ENCODE measurements at places on chromosomes 1 and 21.

DNA sequence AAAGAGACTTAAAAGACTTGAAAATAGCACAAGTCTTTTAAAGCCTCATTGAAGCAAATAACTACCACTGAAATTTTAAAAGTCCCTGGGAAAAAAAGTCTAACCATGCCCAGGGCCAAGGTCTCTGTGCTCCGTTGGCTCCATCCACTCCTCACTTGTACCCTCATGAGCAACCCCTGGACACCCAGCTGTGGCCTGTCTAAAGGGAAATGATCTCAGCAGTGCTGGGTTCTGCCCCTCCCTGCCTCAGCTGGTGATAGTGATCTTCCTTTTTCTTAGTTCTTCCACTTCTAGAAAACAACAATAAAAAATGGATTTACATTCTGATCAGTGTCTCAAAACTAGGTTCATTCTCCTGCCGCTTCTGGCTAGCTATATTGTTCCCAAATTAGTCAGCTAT lies 423.5 kb upstream of the ADAMTS5 start:
- no peak for DNase-seq

DNA sequence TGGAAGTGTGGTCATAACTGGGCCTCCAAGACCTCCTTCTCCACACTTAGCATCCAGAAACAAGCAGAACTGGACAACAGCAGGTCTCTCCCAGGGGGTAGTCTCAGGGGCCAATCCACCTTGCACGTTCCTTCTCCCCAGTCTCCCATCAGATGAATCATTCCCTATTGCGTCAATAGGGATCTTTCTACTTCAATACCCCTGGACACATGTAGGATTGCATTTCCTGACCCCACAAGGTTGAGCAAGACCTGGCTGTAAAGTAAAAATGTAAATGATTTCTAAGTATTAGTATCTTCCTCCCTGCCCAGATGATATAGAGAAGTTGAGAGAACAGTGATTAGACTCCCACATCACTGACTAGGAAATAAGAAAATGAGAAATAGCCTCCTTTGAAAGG lies 224.5 kb upstream of the CSF3R start:
- no peak for DNase-seq

DNA sequence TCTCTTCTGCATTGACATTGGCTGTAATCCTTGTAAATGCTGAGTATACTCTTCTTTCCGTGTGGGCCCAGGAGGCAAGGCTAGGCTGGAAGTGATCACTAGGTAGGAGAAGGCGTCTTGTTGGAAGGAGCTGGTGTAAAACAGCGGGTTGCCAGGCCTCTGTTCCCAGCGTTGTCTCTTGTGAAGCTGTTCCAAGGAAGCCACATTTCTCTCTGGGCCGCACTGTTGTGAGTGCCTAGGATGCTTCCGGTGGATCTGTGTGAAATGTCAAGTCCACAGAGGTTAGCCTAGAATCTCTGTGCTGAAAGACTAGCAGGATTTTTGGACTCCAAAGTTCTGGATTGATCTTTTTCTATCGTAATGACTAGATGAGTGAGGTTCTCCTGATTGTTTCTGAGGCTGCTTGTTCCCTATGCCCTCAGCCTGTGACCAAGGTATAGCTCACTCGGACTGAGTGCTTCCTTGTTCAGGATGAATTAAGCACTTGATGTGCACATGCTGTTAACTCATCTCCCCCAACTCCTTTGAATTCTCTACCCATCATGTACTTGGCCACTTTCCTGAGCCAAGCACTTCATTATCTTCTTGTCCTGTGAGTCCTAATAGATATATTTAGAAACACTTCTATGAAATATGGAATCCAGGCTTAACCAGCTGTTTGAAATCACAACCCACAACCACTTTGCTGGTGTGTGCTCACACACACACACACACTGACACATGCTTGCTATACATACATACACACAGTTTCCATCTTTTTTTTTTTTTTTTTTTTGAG lies 63.3 kb downstream of the PBX1 start:
- no peak for DNase-seq

DNA sequence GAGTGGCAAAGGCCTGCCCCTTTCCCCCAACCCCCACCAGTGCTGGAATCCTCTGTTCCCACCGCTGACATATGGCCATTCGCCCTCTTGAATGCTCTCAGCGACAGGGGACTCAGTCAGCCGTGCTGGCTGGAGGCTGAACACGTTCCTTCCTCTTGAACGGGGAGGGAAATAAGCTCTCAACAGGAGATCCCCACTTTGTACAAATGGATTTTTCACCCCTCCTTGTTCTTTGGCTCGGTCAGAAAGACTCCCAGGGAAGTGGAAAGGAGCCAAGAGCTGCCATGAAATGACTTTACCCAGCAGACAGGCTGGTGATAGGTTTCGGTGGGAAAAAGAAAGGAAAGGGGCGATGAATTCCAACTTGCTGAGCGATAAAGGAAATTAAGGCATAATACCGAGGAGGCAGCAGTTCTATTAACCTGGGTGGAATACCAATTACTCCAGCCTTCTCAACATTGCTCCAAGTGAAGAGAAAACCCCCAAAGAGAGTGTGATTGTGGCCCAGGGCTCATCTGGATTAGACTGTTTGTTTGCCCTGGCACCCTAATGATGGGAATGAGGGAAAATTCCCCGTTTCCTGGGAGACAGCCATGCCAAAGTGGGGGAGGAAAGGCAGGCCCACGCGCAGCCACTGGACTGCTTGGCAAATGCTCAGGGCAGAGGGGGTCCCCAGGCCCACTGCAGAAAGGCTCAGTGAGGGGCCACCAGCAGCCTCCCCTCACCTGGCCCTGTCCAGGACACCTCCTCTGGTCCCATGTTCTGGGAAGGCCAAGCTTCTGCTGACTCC lies 23.9 kb downstream of the LRP8 start:
- DNase-seq, result peak; percentile 42

- DNase-seq, result peak; percentile 48
Measured at GRCh38 chr1:235919833-235920441, 53.2 kb upstream of the LYST start.

GRCh38 chr1:201419746-201420607 lies 1.6 kb downstream of the TNNI1 start:
- no peak for DNase-seq

GRCh38 chr1:212557739-212558692 lies 50.5 kb upstream of the ATF3 start:
- peak; percentile 43 for DNase-seq

DNA sequence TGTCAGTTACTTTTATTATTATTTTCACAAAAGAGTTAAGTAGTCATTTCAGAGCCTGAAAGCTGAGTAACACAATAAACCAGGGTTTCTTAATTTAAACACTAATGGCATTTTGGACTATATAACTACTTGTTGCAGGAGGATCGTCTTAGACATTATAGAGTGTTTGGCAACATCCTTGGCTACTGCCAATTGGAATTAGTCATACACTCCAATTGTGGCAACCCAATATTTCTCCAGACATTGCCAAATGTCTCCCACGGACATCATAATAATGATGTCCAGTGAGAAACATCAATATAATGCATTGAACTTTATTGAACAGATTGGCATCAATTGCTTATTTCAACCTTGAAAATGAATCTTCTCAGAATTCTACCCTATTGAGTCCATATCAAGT lies 441.9 kb upstream of the ADGRL4 start:
- no peak for DNase-seq

- no peak for DNase-seq
Measured at GRCh38 chr1:29363536-29363935, 127.2 kb downstream of the PTPRU start.

- no peak for DNase-seq
Measured at GRCh38 chr21:34910396-34910795, 138.7 kb downstream of the RUNX1 start.
